ENCODE measurements at places on chromosomes 2 and 18.

DNA sequence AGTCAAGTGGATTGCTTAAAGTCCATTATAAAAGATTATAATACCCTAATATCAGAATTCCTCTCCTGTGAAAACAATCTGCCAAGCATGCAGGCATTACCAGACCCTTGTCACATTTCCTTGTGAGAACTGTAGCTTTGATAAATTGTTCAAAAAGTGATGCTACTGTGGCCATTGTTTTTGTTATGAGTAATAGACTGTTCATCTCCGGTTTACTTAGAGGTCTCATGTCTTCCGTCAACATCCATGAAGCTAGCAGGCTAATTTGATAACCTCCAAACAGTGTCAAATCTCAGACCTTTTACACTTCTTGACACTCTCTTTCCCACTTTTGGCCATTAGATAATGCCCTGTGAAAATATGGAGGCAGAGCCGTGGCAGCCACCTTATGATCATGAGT is 342.7 kb downstream of the CPS1 start:
- DNase-seq: no peak

DNA sequence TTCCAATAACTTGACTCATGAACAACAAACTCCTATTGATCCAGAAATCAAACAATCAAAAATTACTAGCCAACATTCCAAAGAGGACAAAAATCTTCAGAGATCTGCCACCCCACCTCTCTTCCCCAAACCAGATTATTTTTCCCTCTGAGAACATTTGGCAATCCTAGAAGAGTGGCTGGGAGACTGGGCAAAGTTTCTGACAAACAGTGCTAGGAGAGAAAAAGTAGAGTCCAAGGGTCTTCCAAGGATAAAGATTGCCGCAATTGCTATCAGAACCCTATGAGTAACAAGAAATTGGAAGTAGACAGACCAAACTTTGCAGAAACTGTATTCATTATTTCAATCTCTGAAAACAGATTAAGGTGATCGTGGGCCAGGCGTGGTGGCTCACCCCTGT is 22.4 kb downstream of the REV1 start:
- no peak for DNase-seq

DNA sequence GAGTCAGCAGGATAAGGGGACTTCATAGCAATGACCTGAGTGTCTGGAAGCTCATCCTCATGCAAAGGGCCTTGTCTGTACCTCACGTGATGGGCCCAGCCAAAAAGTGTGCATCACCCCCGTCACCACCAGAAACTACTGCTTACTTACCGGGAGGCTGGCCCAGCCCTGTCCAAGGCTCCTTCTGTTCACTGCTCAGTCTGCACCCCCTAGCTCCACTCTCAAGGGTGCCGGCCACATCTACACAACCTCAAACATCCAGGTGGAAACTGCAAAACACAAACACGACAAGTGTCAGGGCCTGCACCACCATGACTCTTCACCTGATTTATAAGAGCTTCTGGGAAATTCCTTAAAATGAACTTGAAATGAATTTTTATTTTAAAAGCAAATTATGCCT is 55.1 kb downstream of the ADD2 start:
- no peak for DNase-seq

- DNase-seq: no peak
Measured at GRCh38 chr18:7117390-7118355, at the start of gene LAMA1. LAMA1 (minus strand) TSS chr18:7117797; CDS start chr18:7117720, 77 bp downstream.

DNA sequence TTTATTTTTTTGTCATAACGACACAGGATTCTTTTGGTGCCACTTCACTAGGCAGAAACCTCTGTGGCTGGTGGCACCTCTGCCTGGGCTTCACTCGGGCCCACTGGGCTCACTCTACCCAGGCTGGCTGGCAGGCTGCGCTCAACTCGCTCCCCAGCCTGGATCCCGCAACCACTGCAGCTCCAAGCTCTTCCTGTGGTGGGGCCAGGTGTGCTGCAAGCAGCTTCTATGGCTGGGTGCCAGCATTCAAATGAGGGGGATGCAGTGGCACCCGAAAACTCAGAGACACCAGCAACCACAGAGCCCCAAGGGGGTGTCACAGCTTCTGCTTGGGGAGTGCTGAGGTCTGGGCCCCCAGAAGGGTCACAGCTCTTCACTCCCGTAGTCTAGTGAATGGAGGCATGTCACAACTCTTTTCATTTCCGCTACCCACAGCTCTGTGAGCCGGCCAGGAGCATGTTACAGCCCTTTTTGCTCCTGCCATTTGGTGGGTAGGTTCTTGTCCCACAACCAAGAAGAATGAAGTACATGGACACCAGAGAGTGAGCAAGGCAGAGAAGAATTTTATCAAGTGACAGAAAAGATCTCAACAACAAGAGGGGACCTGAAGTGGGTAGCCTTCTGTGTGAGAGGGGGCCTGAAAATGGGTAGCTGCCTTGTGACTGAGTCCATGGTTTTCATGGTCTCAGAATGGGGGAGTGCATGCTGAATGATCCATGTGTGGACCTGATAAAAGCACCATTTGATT is 170.1 kb downstream of the UBR3 start:
- no peak for DNase-seq

DNA sequence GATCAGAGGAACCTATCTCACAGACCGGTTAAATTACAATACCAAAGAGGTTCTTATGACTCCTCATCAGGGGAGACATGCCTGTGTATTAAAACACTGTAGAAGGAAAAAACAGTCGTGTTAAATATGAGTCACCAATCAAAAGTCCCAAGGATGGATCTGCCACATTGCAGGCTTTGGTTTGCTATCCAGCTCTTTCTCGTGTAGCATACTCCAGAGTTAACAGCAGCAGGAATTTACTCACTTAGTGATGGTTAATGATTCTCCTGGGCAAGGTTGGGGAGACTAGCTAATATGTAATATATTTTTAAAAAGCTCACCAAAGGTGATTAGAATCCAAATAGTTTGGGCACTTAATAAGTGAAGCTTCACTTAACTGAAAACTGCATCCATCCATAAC is 109.7 kb downstream of the MBD5 start:
- no peak for DNase-seq

- no peak for DNase-seq
Measured at GRCh38 chr2:207796585-207797350, 27.1 kb upstream of the FZD5 start.

DNA sequence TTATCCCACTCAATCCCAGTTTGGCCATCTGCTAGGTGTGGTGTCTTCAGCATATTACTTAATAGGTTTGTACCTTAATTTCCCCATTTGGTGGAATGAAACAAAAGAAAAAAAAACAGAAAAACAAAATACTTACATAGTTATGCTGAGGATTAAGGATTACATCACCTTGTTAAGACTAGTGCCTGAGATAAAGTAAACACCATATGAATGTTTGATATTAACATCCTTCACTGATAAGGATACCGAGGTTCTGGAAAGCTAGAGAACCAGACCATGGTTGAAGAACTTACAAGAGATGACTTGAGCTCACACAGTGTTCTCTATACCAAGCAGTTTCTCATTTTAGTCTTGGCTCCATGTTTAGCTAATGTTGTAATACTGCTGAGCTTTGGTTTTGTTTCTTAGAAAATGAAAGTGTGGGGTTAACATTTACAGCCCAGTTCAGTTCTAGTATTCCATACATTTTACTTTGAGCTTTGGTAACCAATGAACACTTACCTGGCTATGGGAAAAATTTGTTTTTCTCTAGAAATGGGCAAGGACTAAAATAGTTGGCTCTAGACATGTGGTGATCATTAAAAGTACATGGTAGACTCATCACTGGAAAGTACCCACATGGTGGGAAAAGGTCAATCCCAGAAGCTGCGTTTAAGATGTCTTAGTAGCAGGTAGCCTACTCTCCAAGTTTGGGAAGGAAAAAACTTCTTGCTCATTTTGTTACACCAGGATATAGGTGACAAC is 5.8 kb upstream of the GPD2 start:
- no peak for DNase-seq

- DNase-seq: no peak
Measured at GRCh38 chr2:142796161-142796560, 81.3 kb upstream of the KYNU start.

GRCh38 chr2:39228413-39229209 is 15.2 kb downstream of the CDKL4 start:
- no peak for DNase-seq

GRCh38 chr2:103464831-103465230 is 703.0 kb downstream of the TMEM182 start:
- DNase-seq: no peak

DNA sequence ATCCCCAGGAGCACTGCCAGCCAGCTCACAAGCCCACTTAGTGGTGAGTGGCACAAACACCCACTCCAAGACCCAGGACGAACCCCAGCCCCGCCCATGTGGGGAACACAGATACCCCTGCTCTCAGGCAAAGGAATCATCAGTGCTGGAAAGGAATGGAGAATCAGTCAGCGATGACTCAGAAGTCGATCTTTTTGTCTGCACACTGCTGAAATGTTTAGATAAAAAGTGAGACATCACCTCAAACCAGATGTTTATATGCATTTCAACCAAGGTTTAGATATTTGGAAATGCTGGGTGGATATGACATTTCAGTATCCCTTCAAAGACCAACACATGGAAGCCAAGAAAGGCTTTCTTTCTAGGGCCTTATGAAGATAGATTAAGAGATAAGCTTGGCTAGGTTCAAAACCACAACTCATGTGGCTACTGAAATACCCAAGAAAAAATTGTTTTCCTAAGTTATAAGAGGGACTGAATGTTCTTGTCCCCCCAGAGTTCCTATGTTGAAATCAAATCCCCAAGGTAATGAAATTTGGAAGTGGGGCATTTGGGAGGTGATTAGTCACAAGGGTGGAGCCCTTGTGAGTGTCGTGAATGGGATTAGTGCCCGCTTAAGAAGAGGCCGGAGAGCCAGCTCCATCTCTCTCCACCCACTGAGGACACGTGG is 43.7 kb downstream of the POU3F3 start:
- DNase-seq: no peak

GRCh38 chr2:39451954-39452353 is 14.9 kb upstream of the MAP4K3 start:
- no peak for DNase-seq

- no peak for DNase-seq
Measured at GRCh38 chr2:227106845-227107759, 56.9 kb downstream of the COL4A4 start.

DNA sequence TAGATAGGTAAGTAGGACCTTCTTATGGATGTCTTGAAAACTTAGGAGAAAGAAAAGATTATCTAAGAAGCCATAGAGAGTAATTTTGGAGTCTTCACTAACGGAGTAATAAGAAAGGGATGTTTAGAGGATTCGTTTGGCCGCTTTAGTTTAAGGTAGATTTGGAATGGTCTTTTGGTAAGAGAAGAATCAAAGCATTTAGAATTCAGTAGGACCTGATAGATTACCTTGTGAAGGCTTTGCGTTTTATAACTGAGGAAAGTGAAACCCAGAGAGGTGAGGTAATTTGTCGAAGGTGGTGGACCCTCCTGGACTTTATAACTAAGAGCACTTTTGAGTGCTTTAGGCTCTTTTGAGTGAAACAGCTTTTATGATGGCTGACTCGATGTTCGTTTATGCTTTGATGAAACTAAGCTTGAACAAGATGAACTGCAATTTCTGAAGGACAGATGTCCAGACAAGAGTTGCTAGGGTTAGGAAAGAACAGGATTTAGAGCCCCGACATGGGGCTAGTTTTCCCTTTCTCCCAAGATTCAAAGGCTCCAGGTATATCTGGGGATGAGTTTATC is 1.3 kb downstream of the MYL12B start:
- no peak for DNase-seq

GRCh38 chr18:29378651-29379136 is 1201.8 kb upstream of the CDH2 start:
- no peak for DNase-seq

GRCh38 chr18:58947136-58947732 is 82.6 kb downstream of the ZNF532 start:
- no peak for DNase-seq

All from stimulated activated CD8-positive, alpha-beta memory T cell treated with anti-CD3 and anti-CD28 coated beads, Interleukin-2, amount 100 ng/mL, for 1 hour (primary cell).